Endothelial cell (in vitro differentiated cells): ENCODE measurements at places on chromosomes 3 and 15.

GRCh38 chr3:184016811-184017671, 643 bp downstream of the ABCC5 start:
- peak; percentile 72 for DNase-seq

GRCh38 chr15:81155375-81156218, 21.5 kb downstream of the CFAP161 start:
- no peak for DNase-seq

GRCh38 chr3:12856626-12857025, 15.3 kb upstream of the RPL32 start:
- no peak for DNase-seq

DNA sequence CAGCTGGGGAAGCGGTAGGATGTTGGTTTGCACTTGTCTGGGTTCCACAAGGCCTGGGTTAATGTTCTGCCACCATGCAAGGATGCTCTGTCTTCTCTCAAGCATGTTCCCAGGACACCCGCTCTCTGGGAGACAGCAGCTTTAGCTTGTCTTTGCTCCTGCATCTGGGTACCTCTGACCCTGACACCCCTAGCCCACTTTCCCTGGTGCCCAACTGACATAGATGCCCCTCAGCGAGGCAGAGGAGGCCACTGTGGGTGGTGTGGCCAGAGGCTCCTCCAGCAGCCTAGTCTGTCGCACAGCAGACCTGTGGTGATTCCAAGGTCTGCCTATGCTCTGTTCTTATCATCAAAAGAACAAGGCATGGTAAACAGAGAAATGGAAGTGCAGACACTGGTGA, 83.6 kb upstream of the ALDH1L1 start:
- no peak for DNase-seq

DNA sequence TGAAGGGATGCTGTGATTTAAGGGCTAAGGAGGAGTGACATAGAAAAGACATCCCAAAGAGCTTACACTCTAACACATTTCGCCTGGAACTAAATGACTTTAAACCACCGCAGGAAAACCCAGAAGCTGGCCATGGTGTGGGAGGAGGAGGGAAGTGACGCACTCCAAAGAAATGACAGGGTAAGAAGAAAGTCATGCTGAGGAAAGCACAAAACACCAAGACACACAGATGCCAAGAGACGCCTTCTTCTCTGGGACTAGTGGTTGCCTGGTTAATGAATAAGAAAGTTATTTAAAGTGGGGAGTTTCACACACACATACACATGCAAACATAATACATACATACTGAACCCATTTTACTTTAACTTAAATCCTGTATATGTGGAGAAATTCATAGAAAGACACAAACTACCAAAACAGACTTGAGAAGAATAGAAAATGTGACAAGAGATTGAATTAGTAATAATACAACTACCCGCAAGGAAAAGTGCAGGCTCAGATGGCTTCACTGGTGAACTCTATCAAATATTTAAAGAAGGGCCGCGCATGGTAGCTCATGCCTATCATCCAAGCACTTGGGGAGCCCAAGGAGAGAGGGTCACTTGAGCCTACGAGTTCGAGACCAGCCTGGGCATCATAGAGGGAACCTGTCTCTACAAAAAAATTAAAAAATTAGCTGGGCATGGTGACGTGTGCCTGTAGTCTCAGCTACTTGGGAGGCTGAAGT, 125.5 kb downstream of the NSMCE3 start:
- no peak for DNase-seq

DNA sequence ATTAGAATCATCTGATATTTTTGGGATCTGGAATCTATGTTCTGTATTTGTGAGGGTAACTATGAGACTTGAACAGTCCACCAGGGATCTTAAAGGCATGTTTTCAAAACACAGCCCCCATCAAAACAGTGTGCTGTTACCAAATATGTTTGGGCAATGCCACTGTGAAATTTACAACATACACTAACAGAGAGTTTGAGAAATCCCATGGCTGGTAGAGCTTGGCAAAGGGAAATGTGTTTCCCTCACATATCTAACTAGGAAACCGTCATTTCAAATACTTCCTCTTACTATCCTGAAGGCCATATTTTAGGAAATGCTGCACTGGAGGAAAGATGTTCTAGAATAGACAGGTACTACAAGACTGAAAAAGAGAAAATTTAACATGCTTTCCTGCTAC, 607.4 kb downstream of the FHIT start:
- DNase-seq: no peak

DNA sequence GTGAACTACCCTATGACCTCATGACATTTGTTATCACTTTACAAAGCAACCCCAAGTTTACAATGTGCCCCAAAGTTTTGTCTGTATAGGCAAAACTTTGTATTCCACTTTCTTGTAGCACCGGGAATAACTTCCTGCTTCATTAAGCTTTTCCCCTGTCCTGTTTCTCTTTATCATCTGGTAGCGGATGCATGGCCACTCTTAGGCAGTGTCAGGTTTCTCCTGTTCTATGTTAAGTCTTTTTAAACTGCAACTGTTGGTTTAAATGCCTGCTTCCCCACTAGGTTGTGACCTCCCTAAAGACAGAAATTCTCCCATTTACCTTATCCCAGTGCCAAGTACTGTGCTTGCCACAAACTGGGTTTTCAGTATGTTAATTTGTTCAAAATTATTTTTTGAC, 433.6 kb upstream of the DPH6 start:
- DNase-seq: no peak

DNA sequence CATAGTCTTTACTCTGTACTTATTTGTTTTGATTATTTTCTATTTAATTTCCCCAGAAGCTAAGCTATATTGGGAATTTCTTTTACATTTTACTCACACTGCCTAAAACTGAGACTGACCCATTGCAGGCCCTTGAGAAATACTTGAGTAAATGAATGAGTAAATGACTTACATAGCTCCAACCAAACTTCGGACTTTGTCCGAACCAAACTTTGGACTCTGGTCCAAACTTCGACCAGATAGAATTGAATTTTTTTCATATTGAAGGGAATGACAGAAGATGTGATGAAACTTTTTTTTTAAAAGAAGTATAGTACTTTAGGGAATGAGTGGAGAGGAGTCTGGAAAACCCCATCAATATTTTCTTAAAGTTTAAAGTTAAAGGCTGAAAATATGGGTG, 75.6 kb upstream of the MYRIP start:
- DNase-seq: no peak

DNA sequence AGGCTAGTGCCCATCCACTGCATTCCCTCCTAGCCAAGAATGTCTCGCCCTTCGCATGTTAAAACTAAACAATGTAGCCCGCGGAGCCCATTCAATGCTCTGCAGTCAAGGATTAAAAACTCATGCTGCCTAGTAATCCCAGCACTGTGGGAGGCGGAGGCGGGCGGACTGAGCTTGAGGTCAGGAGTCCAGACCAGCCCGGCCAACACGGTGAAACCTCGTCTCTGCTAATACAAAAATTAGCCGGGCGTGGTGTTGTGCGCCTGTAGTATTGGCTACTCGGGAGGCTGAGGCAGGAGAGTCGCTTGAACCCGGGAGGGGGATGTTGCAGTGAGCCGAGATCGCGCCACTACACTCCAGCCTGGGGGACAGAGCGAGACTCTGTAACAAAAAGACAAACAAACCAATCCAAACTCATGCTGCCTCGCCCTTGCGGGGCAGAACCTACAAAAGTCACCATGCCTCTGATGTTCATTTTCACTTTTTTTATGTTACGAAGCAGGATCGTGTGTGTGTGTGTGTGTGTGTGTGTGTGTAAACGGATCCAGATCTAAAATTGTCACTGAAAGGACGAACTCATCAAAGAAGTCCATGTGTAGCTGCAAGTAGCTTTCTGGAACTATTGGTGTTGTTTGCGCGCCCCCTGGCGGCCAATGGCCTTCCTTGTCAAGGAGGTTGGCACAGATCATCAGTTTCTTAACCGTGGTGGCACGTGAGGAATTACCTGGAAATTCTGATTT, 54.8 kb upstream of the SPESP1 start:
- DNase-seq: peak; percentile 94

DNA sequence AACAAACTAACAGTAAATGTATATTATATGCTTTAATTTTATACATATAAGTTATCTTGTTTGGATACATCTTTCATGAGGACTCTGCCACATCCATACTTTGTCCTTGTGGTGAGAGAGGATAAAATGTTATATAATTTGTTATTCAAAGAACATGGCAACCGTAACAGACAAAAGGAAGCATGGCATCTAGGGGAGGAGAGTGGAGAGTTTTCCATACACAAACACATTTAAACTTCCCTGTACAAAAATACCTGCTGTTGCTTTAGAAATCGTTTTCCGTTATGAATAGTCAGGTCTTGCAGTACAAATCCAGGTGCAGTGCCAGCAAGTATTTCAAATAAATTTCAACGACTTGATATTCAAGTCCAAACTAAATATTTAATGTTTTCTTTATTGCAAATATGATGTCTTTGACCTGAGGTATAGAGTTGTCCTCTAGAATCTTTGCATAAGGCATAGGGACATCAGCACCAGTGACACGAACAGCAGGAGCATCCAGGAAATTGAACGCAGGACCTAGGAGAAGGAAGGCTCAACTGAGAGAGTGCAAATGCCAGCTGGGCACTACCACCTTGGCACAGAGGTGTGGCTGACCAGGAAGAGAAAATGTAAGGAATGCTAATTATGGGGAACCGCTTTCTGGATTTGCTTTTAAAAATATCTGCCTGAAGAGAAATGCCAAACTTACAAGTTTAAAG, 5.8 kb downstream of the PDHB start:
- DNase-seq: no peak

- no peak for DNase-seq
These were observed 18.7 kb upstream of the DCBLD2 start for GRCh38 chr3:98920166-98920565.

- no peak for DNase-seq
These were observed 77.1 kb upstream of the UBE2E1 start for GRCh38 chr3:23728601-23729117.

GRCh38 chr3:112647122-112647521, 6.2 kb upstream of the CCDC80 start:
- no peak for DNase-seq

DNA sequence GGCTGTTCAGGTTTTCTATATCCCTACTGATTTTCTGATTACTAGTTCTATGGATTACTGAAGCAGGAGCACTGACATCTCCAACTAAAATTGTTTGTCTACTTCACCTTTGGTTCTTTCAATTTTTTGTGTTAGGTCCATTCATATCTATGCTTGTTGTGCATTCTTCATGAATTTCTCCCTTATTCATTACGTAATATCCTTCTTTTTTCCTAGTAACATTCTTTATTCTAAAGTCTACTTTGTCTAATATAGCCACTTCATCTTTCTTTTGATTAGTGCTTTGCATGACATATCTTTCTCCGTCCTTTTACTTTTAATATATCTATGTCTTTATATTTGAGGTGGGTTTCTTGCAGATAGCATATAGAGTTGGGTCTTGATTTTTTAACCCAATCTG, 116.3 kb upstream of the BHLHE40 start:
- DNase-seq: no peak

DNA sequence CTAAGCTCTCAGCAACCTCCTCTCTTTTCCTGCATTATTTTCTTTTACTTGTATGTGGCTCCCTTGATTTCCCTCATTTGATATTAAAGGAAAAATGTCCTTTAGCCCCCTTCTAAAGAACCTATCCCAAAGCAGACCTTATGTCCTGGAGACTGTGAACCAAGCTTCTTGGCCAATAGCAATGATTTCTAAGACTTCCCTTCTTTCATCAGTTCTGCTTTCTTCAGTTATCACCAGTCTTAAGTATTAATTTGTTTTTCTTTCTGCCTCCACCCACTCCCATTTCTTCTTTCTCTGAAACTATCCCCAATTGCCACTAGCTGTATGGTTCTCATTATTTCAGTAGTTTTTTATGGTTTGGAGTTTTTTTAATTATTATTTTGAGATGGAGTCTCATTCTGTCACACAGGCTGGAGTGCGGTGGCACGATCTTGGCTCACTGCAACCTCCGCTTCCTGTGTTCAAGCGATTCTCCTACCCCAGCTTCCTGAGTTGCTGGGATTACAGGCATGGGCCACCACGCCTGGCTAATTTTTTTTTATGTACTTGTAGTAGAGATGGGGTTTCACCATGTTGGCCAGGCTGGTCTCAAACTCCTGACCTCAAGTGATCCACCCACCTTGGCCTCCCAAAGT, 12.1 kb downstream of the TMOD3 start:
- DNase-seq: no peak

DNA sequence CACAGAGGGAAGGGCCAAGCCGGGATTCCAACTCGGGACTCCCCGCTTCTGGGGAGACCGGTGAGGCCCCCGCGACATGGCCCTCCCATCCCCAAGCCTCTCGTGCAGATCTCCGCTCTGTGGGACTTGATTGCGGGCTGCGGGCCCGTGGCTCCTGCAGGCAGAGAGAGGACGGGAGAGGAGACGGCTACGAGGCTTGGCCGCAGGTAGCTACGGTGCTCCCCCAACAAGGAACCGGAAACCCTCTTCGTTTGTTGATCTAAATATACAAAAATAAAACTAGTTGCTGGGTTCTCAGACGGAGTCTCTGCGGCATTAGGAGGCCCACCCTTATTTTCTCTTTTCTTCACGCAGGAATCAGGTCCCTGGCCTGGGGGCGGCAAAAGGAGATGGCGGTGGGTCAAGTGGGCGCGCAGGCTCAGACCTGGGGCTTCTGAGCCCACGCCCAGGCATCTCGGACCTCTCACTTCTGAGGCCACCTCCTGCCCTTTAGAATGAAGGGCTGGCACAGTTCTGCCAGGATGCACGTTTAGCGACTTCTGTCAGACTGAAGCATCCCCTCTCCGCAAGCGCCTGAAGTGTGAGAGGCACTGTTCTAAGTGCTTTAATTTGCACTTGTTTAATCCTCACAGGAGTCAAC, 10.9 kb downstream of the GNB5 start:
- peak; percentile 18 for DNase-seq

GRCh38 chr3:144482876-144483275, 511.3 kb downstream of the DIPK2A start:
- DNase-seq: no peak

DNA sequence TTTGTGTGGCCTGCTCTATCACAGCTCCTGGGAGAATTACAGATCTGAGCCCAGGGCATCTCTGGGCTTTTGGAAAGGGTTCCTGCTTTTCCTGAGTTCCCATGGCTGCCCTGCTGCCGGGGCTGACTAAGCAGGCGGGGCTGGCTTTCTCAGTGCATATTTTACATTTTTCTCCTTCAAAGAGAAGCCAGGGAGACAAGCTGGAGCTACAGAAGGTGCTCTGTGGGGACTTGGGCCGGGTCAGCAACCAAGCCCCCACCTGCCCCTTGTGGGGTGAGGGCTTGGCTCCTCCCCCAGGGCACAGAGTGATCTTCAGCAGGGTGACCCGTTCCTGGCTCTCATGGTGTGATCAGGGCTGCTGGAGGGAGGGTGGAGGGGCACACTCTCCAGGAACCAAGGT, 17.4 kb downstream of the ABTB1 start:
- DNase-seq: no peak
